ENCODE measurements at places on chromosomes 12 and 14.

DNA sequence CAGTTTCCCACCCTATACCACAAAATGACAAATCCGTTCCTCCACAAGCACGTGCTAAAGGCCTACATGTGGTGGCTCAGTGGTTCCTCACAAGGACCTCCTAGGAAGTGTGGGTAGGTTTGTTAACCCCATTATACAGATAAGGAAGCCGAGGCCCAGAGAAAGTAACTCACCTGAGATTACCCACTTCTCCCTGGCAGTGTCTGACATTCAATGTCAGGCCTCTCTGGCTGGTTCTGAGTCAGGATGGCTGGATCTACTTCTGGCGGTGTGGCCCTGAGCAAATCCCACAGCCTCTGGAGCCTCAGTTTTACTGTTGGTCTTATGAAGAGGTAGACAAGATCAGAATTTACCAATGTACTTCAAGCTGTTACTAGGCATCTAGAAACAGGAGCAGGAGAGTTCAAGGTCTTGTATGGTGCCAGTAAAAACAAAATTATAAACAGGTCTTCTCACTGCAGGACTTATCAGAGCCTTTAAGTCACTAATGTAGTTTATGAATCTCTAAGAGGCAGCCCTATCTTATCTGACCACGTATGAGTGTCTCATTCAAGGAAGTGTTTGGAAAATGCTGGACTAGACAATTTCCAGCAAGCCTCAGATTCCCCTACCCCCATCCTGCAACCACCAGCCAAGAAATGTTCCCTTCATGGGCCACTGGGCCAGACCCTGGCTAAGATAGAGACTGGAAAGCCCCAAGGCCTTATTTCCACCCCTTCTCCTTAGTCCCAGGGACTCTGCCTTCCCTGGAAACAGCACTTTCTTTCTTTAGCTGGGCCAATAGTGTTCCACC, 4.2 kb downstream of the HSPB8 start:
- DNase-seq, result no peak

DNA sequence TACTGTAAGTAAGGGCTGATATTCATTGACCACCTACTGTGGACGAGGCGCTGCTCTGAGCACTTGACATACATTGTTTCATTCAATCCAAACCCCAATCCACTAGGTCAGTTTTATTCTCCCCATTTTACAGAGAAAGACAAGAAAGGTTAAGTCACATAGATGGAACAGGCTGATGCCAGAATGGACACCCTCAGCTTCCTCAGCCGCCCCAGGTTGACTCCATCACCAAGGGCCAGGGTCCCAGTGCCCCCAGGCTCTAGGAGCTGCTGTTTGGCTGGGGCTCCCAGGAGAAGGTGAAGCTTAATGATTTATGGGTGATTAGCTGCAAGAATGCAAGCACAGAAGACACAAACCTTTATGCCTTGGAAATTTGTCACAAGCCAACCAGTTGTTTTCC, 671 bp upstream of the AQP2 start:
- DNase-seq, result no peak

GRCh38 chr14:106094654-106095189, 568.3 kb downstream of the TMEM121 start:
- DNase-seq, result no peak

DNA sequence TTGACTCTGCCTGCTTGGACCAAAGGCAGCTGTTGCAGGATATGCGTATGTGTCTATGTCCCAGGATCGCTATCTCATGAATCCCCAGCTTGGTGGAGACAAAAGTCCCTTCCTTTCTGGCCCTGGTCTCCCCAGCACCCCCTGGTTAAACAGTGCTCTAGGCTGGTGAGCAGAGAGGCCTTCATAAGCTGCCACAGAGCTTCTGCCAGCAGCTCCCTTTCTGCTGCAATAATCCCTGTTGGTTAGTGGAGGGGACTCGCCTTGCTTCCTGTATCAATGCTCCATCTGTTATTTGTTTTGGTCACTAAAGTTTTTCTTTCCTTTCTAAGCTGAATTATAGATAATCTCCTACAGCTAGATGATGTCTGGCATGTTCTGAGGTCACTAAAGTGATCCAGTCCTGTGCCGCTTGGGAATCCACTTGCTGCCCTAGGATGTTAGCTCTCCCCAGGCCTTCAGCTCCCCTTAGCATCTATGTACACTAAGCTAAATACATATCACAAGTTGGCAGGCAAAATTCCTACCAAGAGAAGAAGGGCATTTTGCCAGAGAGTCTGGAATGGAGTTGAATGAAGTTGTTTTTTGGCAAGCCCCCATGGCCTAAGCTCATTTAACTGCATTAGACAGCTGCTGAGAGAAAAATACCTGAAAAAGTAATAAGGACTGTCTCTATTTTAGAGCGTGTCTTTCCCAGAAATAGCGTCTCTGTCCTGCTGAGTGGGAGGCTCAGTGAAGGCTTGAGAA, 47.8 kb downstream of the RDH12 start:
- DNase-seq, result no peak

- DNase-seq, result no peak
These were observed 8.6 kb upstream of the CHD4 start for GRCh38 chr12:6615802-6616201.

GRCh38 chr12:62618930-62619329, 152.3 kb downstream of the MON2 start:
- DNase-seq, result no peak

DNA sequence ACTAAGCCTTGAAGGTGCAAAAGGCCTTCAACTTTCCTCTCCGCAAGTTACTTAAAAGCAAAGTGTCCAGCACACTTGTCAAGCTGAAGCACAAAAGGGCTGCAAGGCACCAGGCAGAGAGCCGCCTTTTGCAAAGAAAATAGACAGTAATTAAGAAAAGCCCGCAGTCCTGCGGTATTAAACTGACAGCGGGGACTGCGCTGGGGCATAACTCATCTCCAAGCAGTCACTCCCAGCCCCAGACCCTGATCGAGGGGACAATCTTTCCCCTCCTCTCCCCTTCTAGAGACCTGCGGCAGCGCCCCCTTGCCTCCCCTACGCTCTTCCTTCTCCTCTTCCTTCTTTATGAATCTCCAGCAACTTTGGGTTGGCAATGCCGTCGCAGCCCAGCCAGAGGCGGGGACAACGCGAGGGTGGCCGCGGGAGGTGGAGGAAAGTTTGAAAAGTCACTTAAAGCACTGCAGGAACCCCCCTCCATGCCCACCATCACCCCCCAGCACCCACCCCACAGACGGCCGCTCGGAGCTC, 200.9 kb upstream of the CAND1 start:
- DNase-seq, result no peak

DNA sequence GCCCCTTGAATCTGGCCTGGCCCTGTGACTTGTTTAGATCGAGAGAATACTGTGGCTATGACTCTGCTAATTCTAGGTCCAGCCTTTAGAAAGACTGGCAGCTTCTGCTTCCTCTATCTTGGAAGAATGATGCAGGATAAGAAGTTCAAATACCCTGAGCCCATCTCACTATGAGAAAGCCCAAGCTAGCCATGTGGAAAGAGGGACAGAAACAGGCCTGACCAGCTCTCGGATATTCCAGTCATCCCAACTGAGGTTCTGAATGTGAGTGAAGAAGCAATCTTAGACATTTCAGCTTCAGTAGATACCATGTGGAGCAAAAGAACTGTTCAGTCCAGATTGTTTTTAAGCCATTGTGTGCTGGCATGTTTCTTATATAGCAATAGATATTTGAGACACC, 17.3 kb upstream of the KRR1 start:
- DNase-seq, result no peak

Data from mucosa of descending colon (tissue), 3 donors.